ENCODE measurements at places on chromosomes 11 and 22.

DNA sequence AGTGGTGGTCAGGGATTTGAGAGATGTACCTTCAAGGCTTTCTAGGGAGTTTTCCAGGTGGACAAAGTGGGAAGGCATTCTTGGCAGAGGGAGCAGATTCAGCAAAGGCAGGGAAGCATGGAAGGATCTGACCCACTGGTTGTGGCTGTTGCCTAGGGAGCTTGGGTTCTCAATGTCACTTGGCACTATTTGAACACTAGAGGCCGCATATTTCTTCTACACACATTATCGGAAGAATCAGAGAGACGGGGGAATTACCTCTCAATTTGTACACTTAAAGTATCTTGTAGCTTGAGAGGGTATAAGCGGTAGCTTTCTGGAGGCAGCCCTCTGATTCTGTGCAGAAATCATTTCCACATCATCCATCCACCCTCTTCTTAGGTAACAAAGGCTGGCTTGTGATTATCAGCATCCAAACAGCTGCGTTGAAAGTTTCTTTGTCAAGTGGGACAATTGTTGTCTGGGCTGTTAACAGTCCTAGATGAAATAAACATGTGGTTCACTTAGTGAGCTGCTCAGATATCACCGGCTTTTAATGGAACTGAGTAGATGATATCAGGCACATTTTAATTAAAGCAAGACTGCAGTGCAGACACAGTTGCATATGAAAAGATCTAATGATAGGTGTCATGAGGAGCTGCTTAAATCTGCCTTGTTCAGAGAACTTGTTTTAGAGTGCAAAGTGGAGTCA lies 2.6 kb downstream of the NELL1 start:
- no peak for DNase-seq

DNA sequence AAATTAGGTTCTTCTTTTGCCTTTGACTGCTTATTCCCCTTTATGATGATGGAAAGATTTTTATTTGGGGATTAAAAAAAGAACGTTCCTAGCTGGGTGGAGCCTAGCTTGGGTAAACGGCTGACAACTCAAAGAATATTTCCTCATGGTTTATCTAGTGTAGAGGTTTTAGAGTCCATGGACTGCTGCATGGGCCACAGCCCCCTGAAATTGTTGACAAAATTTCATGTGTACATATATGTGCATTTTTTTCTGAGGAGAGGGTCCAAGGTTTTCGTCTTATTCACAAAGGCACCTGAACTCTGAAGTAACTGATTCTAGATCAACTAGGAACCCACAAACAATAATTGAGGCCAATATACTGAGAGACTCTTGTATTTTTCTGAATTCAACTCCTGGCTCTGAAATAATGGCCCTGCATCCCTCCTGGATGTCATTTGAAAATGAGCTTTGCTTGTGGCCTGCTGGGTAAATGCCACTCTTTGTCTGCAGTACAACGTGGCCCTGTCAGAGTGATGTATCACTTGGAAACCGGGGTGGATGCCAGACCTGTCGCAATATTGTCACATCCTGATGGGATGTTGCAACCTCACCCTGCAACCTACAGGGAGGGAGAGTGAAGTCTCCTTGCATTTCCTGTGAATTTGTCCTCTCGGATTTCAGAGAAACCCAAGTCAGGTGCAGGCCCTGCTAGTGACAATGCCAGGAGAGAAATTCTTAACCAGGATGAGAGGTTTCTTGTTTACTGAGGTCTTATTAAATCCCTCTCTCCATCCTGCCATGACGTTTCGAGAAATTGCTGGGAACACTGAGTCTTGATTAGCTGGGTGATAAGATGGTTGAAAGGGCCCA lies 33.8 kb downstream of the EHF start:
- DNase-seq, result no peak

DNA sequence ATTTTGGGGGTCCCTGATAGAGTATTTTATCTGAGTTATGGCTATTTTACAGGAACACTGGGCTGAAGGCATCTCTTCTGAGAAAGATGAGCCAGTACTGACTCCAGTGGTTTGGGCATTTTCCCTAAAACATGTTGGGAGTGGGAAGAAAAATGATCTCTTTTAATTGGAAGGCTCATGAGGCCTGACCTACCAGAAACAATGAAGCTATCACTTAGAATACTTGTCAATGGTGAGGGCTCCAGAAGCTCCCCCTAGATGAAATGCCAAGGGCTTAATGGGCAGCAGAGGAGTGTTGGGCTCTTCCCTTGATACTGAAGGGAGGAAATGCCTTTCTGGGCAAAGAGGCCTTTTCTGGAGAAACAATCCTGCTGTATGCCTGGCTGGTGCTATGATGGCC lies 63.5 kb upstream of the BDNF start:
- DNase-seq, result no peak

DNA sequence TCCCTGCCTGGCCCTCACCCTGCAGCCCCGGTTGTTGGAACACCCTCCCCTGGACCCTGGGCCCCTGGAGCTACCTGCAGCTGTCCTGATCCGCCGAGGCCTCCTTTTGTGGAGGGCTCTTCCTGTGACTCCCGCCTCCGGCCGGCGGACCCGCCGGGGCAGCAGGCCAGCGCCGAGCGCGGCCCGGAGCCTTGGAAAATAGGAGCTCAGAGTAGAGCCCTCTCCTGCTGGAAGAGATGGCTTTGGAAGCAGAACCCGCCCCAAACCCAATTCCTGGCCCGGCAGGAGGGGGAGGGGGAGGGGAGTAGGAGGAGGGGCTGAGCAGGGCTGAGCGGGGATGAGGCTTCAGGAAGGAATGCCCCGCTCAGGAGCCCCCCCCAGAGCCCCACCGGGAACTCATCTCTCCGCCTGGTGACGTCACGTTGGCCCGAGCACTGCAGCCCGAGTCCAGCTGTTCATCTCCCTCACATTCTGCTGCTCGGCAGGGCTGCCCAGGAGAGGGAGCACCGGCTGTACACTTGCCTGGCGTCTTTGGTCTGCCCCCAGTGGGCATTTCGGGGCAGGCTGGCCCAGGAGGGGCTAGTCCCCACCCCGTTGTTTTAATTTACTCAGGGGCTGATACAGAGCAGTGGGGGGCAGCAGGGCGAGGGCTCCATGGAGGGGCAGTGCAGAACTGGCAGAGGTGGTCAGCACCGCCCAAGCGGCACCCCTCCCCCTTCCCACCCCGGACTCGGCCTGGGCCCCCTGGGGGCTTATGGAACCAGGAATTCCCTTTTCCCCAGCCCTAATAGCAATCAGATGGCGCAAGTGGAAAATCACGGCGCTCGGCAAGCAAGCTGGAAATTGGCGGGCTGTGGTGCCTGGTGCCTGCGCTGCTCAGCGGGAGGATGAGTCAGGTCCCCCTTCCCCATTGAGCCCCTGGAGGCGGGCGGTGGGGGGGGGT lies at the start of gene MRGPRF:
Gene MRGPRF (minus strand): TSS at position 238 of the 943 bp plus-strand sequence. CDS start 3,345 bp downstream, outside the sequence.
- DNase-seq, result no peak

- peak; percentile 51 for DNase-seq
These were observed 37.7 kb upstream of the GNB1L start for GRCh38 chr22:19892257-19892879.

GRCh38 chr11:46339816-46340215 lies 7.4 kb upstream of the DGKZ start:
- no peak for DNase-seq
